NCI-H1105 (cell line): ENCODE measurements at places on chromosomes 4 and X.

DNA sequence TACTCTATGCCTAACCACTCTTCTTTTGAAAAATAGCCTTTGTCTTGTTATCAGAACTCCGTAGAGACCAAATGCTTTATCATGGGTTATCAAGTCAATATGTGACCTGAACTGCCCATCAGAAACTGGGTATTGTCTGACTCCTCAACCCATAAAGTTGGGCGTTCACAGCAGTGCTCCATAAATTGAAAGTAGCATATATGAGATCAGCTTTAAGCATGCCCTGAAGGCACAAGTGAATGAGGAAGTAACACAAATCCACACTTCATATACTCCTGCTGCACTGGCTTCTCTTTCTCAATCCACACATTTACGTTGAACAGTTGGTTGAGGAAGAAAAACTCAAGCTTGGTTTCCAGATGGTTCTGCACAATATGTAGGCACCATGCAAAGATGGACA, 1106.0 kb downstream of the STIM2 start:
- no peak for DNase-seq

DNA sequence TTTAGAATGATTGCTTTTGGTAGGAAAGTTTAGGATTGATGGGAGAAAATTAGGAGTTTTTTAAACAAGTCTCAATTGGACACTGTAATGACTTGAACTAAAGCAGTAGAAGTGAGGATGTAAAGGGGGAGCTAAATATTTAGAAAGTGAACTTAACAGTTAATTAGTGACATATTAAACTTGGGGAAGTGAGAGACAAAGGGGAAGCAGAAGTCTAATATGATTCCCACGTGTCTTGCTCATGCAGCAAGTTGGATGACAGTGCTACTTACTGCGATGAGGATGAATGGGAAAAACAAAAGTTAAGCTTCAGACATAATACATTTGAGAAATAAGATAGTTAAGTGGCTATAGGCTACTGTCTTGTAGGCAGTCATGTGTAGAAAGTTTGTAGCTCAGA, 110.4 kb downstream of the RPA4 start:
- DNase-seq, result no peak

- DNase-seq, result no peak
These were observed 215.8 kb upstream of the SMIM31 start for GRCh38 chr4:164538097-164538496.

- DNase-seq, result peak; percentile 1
These were observed 752 bp upstream of the FGF5 start for GRCh38 chr4:80265571-80266252.

- no peak for DNase-seq
These were observed 72.2 kb downstream of the ANAPC4 start for GRCh38 chr4:25449270-25449669.

GRCh38 chr4:6332042-6332668, 62.5 kb downstream of the WFS1 start:
- DNase-seq, result no peak

- no peak for DNase-seq
These were observed 14.3 kb downstream of the CBR4 start for GRCh38 chr4:168995537-168996295.

- no peak for DNase-seq
These were observed 85.1 kb upstream of the HPRT1 start for GRCh38 chrX:134374910-134375309.

DNA sequence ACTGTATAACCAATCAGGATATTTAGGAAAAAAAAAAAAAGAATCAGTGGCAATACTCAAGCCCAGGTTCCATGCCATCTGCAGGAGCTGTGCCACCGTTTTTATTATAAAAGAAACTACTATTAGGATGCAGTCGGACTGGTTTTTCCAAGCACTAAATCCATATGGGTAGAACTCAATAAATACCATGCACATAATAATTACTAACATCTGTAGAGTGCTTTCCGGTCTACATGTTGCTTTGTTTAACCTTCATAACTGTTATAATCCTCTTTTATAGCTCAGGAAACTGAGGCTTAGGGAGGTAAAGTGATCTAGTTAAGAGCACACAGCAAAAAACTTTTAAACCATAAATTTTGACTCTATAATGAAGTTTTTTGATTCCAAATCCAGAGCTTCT, 24.0 kb downstream of the ARSJ start:
- no peak for DNase-seq

GRCh38 chr4:101857176-101857575, 66.6 kb downstream of the BANK1 start:
- no peak for DNase-seq

GRCh38 chr4:8301851-8302730, 32.5 kb downstream of the HTRA3 start:
- DNase-seq, result no peak

GRCh38 chrX:22818061-22818460, 181.7 kb upstream of the DDX53 start:
- no peak for DNase-seq

DNA sequence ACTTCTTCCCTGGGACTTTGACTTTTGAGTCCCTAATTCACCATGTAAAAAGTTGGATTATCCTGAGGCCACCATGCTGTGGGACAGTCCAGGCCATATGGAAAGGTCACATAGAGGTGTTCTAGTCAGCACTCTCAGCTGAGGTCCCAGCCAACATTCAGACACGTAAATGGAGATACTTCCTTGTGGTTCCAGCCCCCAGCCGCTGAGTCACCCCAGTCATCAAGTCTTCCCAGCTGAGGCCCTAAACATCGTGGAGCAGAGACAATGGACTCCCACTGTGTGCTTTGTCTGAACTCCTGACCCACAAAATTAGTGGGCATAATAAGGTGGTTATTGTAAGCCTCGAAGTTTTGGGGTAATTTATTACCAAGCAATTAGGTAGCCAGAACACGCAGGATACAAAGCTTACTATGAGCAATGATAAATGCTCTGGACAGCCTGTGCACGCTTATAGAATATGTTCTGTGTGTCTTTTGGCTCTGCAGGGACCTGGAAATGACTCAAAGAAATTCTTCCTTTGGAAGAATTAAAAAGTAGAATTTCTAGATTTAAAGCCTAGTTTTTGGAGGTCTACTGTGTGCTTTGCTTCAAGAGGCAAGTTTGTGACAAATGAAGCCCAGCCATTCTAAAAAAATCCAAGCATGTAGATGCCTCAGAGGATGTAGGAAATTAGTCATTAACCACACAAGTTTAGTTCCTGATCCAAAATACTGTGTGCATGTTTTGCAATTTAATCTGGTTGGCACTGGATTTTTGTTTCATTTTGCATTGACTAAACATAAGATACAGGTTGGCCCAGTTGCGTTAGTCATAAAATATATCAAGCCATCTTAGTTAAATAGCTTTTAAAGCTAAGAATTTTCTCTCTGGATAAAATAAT, 33.2 kb upstream of the SLC9A7 start:
- DNase-seq, result no peak

DNA sequence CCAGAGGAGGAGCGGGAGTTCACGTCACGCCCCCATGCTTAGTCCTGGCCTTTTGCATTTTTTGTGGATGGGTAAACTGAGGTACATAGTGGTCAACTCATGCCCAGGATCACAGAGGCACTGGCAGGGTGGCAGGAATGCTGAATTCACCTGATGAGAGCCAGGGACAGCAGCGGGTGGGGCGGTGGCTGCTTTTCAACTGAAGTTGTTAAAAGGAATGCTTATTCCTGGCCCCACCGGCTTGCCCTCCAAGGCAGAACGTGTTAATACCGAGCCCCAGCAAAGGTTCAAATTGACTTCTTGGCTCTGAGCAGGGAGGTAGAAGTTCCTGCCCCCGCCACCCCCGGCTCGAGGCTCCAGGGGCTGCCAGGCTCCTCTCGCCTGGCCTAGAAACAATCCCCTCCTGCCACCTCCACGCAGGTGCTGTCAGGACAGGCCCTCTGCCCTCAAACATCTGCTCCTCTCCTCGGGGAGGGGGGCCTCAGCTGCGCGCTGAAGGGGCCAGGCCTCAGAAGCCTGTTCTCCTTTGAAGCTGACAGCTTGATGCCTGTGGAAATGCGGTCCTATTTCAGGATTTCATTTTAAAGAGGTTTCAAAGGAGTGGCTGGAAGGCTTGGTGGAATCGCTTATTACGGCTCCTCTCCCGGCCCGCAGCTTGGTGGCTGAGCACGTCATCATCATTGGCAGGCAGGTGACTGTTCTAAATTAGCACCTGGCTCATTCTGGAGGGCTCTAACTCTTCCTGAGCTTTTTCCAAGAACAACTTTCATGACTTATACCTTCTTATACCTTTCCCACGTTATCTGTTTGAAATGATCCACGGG, 93.0 kb downstream of the PHKA2 start:
- DNase-seq, result no peak

GRCh38 chr4:148065075-148065474, 333.2 kb downstream of the ARHGAP10 start:
- no peak for DNase-seq

DNA sequence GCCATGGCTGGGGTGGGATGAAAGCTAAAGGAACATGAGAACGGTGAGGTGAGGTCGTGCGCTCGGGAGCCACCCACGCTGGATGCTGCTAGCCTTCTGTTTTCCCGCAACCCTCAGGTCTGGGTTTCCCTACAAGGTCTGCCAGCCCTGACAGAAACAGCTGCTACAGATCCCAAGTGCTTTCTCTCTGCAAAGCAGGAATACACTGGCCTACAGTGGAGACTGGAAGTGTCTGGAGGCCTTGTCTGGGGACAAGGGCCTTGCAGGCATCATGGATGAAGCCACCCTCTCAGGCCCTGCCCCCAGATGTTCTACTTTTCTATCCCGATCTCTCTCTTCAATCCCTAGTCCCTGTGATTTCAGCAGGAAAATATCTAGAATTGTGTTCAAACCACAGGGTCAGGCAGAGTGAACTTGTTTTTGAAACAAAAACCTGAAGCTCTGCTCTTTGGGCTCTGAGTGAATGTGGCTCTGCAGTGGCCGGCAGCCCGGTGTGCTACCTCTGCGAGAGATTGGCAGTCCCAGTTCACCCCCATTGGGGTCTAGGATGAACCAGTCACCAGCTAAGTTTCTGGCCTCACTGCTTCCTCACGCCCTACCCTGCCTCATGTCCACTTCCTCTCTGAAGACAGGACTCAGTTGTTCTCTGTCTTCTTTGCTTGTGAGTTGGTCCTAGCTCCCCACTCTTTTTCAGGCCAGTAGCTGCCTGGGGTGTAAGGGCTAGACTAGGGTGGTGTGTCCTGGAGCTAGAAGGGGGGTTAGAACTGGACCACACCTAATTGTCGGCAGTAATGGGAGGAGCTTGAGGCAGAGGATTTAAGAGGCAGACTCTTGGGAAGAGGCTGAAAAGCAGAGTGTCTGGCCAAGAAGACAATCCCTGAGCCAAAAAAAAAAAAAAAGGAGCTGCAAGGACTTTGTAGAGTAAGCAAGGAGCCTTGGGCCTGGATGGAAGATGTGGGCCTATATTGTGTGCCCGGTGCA, 89.6 kb downstream of the RTL5 start:
- DNase-seq, result no peak

DNA sequence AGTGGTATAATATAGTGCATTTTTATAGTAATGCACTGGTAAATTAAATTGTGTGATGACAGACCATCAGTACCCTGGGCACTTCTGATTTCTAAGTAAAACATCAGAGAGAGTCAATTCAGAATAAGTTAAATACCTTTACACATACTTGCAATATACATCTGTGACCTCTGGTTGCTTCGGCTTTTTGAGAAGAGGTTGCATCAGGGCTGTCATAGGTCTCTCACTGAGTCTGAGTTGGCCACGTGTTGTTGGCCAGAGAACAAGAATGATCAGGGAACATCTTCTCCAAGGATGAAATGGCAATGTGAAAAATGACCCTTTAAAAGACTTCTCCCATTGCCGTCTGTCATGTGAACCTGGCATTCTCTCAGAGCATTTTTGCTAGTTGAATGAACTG, 36.9 kb upstream of the PUDP start:
- DNase-seq, result no peak

GRCh38 chrX:108131471-108131870, 39.9 kb downstream of the ATG4A start:
- DNase-seq, result no peak

- no peak for DNase-seq
These were observed 49.2 kb downstream of the MOSPD2 start for GRCh38 chrX:14922437-14922836.

GRCh38 chr4:147368948-147369347, 111.9 kb upstream of the EDNRA start:
- no peak for DNase-seq

- DNase-seq, result no peak
These were observed 28.0 kb upstream of the BANK1 start for GRCh38 chr4:101762534-101762933.

DNA sequence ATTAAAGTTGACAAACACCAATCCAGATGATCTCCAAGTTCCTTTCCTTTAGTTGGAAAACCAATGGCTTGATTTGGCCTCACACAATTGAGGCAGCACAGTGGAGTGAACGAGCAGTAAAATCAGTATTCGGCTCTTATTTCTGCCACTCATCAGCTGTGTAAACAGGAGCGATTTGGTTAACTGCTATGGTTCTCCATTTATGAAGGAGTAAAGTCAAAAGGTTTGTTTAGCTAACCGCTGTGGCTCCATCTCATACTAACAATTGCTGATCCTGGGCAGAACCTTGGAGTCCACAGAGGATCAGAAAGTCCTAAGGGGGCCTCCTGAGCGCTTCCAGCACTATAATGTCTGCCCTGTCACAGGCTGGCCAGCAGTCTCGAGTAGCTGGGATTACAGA, 54.5 kb upstream of the EXOC1L start:
- DNase-seq, result no peak

- DNase-seq, result no peak
These were observed 587 bp downstream of the TIMM8A start for GRCh38 chrX:101347859-101348451.

- DNase-seq, result no peak
These were observed 147.6 kb upstream of the TBC1D9 start for GRCh38 chr4:140903522-140904475.

DNA sequence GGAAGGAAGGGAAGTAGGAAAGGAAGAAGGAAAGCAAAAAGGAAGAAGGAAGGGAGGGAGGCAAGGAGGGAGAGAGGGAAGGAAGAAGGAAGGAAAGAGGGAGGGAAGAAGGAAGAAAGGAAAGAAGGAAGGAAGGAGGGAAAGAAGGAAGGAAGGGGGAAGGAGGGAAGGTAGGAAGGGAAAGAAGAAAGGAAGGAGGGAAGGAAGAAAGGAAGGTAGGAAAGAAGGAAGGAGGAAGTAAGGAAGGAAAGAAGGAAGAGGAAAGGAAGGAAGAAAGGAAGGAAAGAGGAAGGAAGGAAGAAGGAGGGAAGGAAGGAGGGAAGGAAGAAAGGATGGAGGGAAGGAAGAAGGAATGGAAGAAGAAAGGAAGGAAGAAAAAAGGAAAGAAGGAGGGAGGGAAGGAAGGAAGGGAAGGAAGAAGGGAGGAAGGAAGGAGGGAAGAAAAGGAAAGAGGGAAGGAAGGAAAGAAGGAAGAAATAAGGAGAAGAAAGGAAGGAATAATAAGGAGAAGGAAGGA, 18.6 kb upstream of the SCML1 start:
- DNase-seq, result no peak

- no peak for DNase-seq
These were observed 43.3 kb upstream of the MBNL3 start for GRCh38 chrX:132532097-132532496.

GRCh38 chr4:88995874-88996273, 61.1 kb downstream of the FAM13A start:
- no peak for DNase-seq

- no peak for DNase-seq
These were observed 196.8 kb upstream of the ADGRL3 start for GRCh38 chr4:61003301-61003700.
